Hair follicular keratinocyte (primary cell): ENCODE measurements at places on chromosomes 2 and 18. TPM values are rescaled to one million over a fixed set of nuclear protein-coding genes. Genes with fewer than 3 reads are reported as not detected.

The PLGLB1 gene
- total RNA-seq, result 0.55 and 0.57 TPM in 2 replicates

The MAP3K19 gene
- not detected in 2 replicates for total RNA-seq

The ANKRD53 gene
- 0.27 TPM in 1 of 2 replicates, not detected in the other for total RNA-seq

The FLACC1 gene
- not detected in 2 replicates for total RNA-seq

The FAM98A gene
- 24.2 and 41.7 TPM in 2 replicates for total RNA-seq

The ANXA4 gene
- 51.6 and 54.0 TPM in 2 replicates for total RNA-seq

The NEB gene
- under 0.01 TPM in 1 of 2 replicates, not detected in the other for total RNA-seq
